ENCODE measurements at places on chromosomes 4 and X.

DNA sequence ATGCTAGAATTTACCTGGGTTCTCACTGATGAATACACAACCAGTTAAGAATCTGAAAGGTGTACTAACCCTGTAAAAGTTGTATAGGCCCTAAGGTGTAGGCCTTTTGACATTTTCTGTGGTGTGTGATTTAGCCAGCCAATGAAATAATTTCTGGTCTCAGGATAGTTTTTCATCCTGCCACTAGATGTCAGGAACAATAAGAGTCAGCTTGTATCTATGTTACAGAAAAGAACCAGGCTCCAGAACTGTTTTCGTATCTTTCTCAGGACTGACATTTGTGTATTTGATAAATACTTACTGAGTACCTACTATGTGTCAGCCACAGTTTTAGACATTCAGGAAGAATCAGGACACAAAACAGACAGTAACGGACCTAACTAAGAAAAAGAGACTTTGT, 673.6 kb upstream of the TENM3 start:
- DNase-seq: no peak

- no peak for DNase-seq
Measured at GRCh38 chr4:162700815-162701361, 465.8 kb downstream of the NAF1 start.

GRCh38 chr4:87551361-87551760, 22.2 kb upstream of the SPARCL1 start:
- DNase-seq: no peak

- DNase-seq: no peak
Measured at GRCh38 chr4:69775321-69775867, 15.0 kb upstream of the SULT1B1 start.

GRCh38 chr4:15414551-15415091, 13.2 kb upstream of the C1QTNF7 start:
- no peak for DNase-seq
